GM04504 (cell line): ENCODE measurements at places on chromosomes 1 and 21.

- DNase-seq = no peak
These were observed 255.7 kb downstream of the COL11A1 start for GRCh38 chr1:102852613-102853012.

GRCh38 chr1:159483501-159483900, 44.0 kb downstream of the OR10J1 start:
- DNase-seq = no peak

DNA sequence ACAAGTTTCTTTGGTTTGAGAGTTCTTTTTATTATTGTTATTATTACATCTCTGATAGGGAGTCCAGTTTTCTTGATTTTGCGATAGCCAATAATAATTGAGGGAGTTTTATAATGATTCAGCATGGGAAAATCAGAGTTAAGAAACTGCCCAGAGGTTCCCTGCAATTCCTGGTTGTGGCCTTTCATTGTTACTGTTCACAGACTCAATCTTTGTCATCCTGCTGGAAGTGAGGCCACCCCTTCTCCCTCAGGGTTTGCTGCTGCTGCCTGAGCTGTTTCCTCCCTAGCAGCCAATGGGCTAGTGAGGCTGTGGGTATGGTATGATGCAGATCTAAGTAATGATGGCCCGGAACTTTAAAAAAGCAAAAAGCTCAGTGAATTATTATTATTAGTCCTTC, 50.2 kb upstream of the TACSTD2 start:
- no peak for DNase-seq

- no peak for DNase-seq
These were observed 94.0 kb downstream of the DMRTB1 start for GRCh38 chr1:53552981-53553733.

GRCh38 chr1:33330361-33330890, 9.5 kb upstream of the A3GALT2 start:
- no peak for DNase-seq

DNA sequence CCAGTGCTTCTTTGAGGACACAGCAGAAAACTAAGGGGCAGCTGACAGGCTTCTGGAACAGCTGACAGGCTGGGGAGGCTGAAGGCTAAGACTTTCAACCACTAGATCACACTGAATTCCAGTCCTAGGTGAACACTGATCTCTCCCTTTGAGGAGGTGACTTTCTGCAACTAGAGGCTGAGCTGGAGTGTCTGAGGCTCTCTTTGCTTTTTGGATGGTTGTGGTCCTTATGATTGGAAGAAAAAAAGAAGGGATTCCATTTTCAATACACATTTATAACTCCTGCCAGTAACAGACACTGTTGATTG, 1.4 kb downstream of the IL6R start:
- DNase-seq = no peak

DNA sequence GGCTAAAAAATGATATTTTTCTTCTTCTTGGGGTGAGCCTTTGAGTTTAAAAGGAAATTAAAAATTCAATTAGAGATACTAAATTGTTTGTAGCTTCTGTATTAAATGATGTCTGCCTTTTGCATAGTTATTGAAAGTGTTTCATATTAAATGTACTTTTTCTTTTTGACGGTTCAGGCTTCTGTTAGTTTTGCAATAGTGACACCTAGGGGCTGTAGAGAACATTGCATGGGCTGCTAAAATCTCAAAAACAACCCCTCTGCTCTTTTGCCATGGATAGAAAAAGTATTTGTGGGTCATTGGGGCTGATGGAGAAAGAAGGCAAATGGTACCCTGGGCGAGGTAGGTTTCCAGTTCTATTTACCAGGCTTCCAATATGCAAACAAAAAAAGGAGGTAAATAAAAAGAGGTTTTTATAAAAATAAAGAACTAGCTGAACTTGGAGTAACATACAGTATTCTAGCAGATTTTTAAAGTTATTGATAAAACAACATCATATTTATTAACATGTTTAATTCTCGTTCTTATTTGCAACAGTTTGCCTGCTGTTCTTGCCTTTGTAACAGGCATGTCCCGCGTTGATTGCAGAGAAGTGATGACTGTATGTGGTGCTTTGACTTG, 115.4 kb upstream of the HOOK1 start:
- no peak for DNase-seq

DNA sequence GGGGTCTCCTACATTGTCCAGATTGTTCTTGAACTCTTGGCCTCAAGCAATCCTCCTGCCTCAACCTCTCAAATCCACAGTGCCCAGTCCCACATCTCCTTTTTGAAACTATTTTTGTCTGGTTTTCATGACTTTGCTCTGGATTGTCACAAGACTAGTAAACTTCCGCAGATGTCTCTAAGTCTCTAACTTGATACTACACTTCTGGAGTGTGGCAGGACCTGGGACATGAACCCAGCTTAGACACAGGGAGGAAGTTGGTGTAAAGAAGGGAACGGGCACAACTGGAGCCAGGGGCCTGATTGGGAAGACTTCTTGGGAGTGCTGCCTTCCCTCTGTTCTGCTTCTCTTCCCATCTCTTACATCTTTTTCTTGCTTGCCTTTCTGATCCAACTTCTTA, 16.2 kb upstream of the DISC1 start:
- DNase-seq = no peak

GRCh38 chr1:22080191-22080590, 27.7 kb downstream of the CDC42 start:
- no peak for DNase-seq

- DNase-seq = no peak
These were observed 69.9 kb downstream of the TMEM53 start for GRCh38 chr1:44604157-44604955.

DNA sequence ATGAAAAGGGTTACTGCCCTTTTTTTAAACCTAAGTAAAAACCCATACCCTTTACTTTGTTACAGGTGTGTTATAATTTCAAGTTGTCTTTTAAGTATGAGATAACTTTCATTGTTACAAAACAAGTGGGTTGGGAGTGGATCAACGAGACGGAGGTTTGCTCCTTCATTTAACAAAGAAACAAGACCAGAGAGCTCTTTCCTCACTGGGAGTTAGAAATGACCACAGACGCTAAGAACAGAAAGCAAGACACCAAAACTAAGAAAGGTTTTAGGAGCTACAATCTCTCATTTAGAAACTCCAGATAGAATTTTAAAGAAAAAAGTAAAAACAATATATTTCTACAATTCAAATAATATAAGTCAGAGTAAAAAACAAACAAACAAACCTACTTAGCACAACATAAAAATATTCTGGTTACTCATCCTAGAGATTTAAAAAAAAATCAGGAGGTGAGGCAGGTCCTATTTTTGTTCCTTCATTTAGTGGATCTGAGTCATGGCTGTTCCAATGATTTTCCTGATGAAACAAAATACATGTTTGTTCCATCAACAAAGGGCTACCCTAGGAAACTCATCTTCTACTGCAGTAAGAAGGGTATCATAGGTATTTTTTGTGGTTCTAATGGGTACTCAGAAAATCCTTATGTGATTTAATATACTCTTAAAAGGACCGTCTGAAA, 33.0 kb downstream of the APP start:
- DNase-seq = no peak

- DNase-seq = no peak
These were observed 16.2 kb downstream of the CHRNB2 start for GRCh38 chr1:154583773-154584172.

- DNase-seq = no peak
These were observed 151.0 kb upstream of the KCNJ6 start for GRCh38 chr21:38067086-38067739.

GRCh38 chr1:228978484-228979324, 243.4 kb downstream of the RHOU start:
- no peak for DNase-seq

DNA sequence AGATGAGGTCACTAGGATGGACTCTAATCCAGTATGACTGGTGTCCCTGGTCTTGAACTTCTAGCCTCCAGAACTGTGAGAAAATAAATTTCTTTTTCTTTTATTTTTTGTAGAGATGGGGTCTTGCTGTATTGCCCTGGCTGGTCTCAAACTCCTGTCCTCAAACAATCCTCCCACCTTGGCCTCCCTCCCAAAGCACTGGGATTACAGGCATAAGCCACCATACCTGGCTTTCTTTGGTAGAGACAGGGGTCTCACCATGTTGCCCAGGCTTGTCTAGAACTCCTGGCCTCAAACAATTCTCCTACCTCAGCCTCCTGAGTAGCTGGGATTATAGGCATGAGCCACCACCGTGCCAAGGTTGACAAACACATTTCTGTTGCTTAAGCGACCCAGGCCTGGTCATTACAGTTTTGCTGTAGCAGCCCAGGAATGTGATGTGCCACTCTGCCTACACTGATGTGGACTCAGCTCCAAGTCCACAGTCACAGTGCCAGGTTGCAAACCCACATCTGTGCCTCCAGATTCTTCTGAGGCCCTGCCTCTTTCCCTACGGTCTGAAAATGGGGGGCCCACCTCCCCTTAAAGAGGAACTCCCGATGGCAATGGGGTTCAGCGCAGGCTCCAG, 15.9 kb downstream of the PYCR2 start:
- no peak for DNase-seq

- no peak for DNase-seq
These were observed 439.6 kb downstream of the TTLL7 start for GRCh38 chr1:83559129-83559840.
